ENCODE measurements at places on chromosomes 1 and 21. TPM values are rescaled to one million over a fixed set of nuclear protein-coding genes. Genes with fewer than 3 reads are reported as not detected.

GRCh38 chr1:180841415-180841814 is 71.3 kb upstream of the KIAA1614 start:
- H3K27me3 ChIP-seq = no peaks in the 10 kb centered on the region
- H3K4me3 ChIP-seq = no peak overlapping the region
- H3K36me3 ChIP-seq = peaks cover 18% of the 10 kb centered on the region

GRCh38 chr1:32066489-32066873 is 6.3 kb upstream of the TMEM39B start:
- H3K4me3 ChIP-seq = peak overlapping the region; percentile 3
- H3K27ac ChIP-seq = peak overlapping the region; percentile 2
- peaks cover 12% of the 10 kb centered on the region for H3K36me3 ChIP-seq
- H3K4me1 ChIP-seq = peaks cover 29% of the 10 kb centered on the region
- H3K27me3 ChIP-seq = no peaks in the 10 kb centered on the region

GRCh38 chr1:17460219-17460618 is 20.7 kb upstream of the RCC2 start:
- H3K27me3 ChIP-seq = peaks cover 15% of the 10 kb centered on the region
- H3K4me1 ChIP-seq = no peaks in the 10 kb centered on the region
- no peaks in the 10 kb centered on the region for H3K36me3 ChIP-seq
- H3K4me3 ChIP-seq = no peak overlapping the region
- no peak overlapping the region for H3K27ac ChIP-seq

GRCh38 chr1:162219461-162219860 is 150.0 kb downstream of the NOS1AP start:
- DNase-seq = no peak
- H3K4me3 ChIP-seq = no peak overlapping the region
- no peak overlapping the region for H3K27ac ChIP-seq

DNA sequence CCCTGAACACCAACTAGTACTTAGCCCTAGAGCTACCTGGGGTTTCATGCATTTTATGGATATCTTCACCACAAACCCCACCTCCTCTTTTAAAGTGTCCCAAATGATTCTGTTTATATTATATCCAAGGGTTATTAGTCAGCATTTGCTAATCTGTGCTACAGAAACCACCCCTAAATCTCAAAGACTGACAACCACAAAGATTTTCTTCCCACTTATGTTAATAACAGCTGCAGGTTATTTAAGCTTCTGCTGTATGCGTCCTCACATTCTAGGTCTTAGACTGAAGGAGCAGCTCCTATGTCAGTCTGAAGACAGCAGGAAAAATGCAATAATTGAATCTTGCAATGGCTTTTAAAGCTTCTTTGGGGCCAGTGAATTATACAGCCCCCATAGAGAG is 11.2 kb upstream of the PHC2 start:
- no peak for DNase-seq
- H3K4me1 ChIP-seq = peaks cover 15% of the 10 kb centered on the region
- no peak overlapping the region for H3K27ac ChIP-seq
- no peaks in the 10 kb centered on the region for H3K27me3 ChIP-seq
- no peaks in the 10 kb centered on the region for H3K36me3 ChIP-seq

The WLS gene
- total RNA-seq = 103 TPM

The GJA9 gene
- total RNA-seq = not detected
